Activated gamma-delta T cell treated with anti-CD3 and anti-CD28 coated beads, Interleukin-2, amount 50 U/mL, for 16 hours (primary cell): ENCODE measurements at places on chromosomes 2 and 18.

DNA sequence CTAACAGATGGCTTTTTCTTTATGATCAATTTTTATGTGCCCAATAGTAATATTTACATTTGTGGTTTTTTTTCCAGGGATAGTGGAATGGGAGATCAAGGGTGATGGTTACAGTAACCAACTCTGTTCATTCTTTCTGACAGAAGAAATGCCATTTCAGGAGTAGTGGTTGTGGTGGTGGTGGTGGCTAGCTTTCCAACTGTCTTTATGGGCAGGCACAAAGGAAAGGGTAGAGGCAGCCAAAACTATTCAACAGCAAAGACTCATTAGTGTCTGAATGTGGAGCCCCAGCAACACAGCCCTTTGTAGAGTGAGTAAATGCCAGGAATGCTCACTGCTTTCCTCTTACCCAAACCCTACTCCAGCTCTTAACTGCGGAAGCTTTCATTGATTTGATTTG is 227.7 kb downstream of the RND3 start:
- DNase-seq = no peak

- no peak for DNase-seq
These were observed 354.9 kb downstream of the OSR1 start for GRCh38 chr2:19003554-19003953.

DNA sequence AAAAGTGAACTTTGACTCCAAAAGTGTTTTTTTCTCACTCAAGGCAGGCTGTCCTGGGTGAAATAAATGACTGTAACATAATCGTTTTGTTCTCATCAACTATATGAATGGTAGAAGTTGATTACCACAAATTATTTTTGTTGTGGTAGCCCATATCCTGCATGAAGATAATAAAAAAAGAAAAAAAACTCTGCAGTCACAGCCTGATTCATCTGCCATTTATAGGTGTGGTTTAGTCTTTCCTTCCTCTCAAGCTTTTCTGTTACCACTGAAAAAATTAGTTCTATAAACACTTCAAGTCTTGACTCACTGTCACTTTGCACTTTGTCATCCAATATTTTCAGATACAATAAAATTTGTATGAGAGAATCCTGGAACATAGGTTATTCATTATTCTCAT is 522.0 kb downstream of the PLCL1 start:
- no peak for DNase-seq

GRCh38 chr2:16393500-16394071 is 272.0 kb downstream of the CYRIA start:
- no peak for DNase-seq

DNA sequence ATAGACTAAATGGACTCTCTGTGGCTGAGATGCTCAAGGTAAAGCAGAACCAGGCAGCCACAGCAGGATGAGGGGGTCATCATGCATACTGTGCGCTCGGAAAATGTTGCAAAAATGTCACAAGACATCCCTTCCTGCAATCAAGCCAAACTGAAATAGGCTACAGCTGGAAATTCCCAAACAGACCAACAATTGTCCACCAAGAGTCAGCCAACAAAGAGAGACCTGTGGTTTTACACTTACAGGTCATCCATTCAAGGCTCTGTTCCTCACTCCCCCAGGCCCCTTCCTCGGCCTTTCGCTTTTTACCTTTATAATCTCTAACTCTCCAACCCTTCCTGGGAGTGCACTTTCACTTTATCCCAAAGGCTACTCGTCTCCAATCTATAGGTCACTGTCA is 1066.9 kb downstream of the TSN start:
- no peak for DNase-seq

GRCh38 chr2:170695521-170696410 is 19.4 kb upstream of the SP5 start:
- no peak for DNase-seq

DNA sequence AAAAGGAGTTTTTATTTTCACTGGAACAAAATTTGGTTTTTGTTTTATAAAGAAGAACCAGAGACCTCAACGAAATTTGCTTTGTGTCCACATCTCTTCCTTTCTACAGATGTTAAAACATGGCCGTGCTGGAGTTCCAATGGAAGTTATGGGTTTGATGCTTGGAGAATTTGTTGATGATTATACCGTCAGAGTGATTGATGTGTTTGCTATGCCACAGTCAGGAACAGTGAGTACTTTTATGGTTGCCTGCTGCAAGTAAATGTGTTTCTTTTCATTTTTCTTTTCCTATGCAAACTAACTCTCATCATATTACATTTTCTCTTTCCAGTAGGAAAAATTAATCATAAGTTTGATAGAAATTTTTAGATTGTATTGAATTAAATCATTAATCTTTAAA is 48.4 kb upstream of the TBR1 start:
- DNase-seq = no peak

DNA sequence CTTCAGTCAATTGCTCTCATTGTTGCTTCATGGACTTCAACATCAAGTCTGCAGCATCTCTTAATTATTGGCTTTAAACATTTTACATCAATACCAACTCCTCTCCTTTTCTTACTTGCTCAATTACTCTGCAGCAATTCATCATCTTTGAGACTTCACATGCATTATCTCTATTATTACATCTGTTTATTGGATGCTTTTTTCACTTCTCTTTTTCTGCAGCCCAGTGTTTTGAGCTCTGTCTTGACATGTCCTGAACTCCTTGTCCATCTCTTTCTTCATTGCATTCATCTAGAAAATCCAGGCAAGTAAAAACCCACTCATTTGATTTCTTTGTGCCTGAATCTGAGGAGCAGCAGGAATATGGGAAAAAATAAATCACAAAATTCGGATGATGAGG is 647.9 kb downstream of the PLCL1 start:
- no peak for DNase-seq

DNA sequence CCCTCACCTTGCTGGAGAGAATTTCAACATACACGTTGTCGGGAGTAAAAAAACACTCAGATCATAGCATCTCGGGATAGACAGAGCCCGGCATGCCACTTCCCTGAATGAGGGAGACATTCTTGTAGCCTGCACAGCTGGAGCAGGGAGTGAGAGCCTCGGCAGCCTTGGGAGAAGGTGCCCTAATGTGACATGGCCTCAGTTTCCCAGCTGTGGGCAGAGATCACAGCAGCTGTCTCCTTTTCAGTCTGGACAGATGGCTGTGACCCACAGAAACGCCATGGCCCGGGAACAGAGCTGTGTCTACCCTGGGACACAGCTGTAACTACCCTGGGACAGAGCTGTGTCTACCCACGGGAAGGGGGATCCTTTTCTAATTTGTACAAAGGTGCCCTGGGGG is 55.9 kb downstream of the HS1BP3 start:
- no peak for DNase-seq

GRCh38 chr2:147108548-147108947 is 736.3 kb upstream of the ACVR2A start:
- DNase-seq = no peak

GRCh38 chr18:76322686-76323085 is 172.4 kb downstream of the ZNF516 start:
- DNase-seq = no peak

GRCh38 chr2:220040346-220040745 is 412.9 kb downstream of the SLC4A3 start:
- no peak for DNase-seq

- no peak for DNase-seq
These were observed 550 bp upstream of the SFXN5 start for GRCh38 chr2:73072129-73072395.

- DNase-seq = no peak
These were observed 7.4 kb downstream of the HTRA2 start for GRCh38 chr2:74537140-74537539.

GRCh38 chr2:176106581-176107539 is at the start of gene HOXD11:
Gene HOXD11, plus strand, starts transcription at chr2:176107280. Its CDS starts 76 bp downstream, at chr2:176107356.
- DNase-seq = no peak

- DNase-seq = no peak
These were observed 20.3 kb downstream of the TRAPPC12 start for GRCh38 chr2:3399829-3400228.

DNA sequence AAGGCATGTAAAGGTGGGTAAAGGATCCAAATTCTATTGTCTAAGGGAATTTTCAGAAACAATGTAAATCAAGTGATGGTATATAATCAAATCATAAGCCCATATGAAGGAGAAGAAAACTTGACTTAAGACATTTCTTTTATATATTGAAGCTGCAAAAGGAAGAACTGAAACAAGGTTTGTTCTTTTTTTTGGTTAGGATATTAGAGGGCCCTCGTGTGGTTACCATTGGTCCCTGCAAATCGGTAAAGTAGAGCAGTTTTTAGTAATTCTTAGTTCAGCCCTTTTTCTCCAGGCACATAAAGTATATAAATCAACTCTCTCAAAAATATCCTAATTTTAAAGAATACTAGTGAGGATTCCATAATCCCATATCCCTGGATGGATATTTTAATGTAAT is 105.6 kb upstream of the STK17B start:
- no peak for DNase-seq

DNA sequence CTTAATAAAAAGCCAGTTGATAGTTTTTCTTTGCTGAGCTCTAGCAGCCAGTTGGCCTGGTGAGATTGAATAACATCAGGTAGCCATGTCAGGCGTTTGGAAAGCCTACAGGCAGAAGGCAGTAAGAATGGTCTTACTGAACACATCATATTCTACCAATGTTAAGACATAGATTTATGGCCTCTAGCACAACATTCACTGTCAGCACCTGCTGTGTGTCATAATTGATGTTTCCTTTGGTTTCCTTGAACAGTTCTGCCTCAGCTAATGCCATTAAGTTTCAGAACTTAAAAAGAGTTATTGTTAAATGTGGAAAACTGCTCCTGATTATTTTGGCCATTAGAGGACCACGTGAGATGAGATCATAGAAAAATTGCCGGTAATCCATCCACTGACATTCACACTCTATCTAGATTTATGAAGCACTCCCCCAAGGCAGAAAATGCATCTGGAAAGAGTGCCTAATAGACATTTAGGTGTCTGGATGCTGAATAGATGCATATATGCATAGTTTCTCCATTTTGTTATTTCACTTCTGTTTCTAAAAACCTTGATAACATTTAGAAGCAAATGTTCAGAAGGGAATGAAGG is 434.7 kb downstream of the PTPRM start:
- no peak for DNase-seq

GRCh38 chr2:1812926-1813325 is 68.6 kb upstream of the PXDN start:
- no peak for DNase-seq

DNA sequence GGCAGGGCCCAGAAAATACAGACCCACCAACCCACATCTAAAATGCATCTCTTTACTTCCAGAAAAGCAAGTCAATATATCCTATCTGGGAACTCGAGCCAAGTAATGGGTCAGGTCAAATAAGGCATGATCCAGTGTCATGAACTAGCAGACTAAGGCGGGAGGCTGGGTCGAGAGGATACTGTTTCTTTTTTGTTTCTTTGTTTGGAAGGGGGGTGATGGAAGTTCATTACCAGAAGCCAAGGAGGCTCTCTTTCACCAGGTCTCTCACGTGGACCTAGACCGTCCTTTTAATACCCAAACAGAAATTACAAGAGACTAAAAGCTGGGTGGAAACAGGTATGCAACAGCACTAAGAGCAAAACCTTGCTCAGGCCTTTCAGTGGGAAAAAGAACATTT is 108.3 kb downstream of the HDAC4 start:
- DNase-seq = no peak
